Heart left ventricle (tissue), 16 donors: ENCODE measurements at places on chromosomes 2 and 18.

DNA sequence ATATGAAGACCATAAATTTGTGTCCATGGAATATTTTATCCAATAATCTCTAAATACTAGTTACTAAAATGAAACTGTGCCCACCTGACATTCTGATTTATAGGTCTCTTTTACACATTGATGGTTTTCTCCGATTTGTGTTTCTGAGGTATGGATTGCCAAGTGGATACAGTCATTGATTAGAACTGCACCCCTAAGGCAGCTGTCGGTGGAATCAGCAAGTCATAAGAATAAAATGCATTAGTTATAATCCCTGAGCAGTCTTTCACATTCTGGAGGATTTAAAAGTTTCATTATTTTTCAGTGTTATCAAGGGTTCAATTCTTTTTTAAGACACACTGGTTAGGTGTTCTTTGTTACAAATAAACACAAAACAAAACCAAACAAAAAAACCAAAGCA is 6.0 kb downstream of the CAVIN2 start:
- H3K4me1 ChIP-seq: peaks cover 58% of the 10 kb centered on the region
- no peak for DNase-seq
- H3K4me3 ChIP-seq: peak overlapping the region; percentile 61
- H3K36me3 ChIP-seq: peaks cover 17% of the 10 kb centered on the region
- H3K27me3 ChIP-seq: no peaks in the 10 kb centered on the region
- H3K27ac ChIP-seq: peak overlapping the region; percentile 77

DNA sequence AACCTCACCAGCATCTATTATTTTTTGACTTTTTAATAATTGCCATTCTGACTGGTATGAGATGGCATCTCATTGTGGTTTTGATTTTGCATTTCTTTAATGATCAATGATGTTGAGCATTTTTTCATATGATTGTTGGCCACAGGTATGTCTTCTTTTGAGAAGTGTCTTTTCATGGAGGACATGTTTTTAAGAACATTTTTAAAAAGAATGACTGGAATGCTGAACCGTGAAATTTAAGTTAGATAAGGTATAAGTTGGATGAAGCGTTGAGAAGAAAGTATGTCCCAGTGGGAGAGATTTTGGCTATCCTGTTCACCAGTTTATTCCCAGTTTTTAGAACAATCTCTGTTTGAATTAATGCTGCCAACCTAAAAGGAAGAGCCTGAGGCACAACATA is 365.9 kb downstream of the CELF4 start:
- no peak overlapping the region for H3K4me3 ChIP-seq
- no peaks in the 10 kb centered on the region for H3K27me3 ChIP-seq
- H3K36me3 ChIP-seq: no peaks in the 10 kb centered on the region

GRCh38 chr2:234306426-234307173 is 190.3 kb downstream of the ARL4C start:
- no peaks in the 10 kb centered on the region for H3K4me1 ChIP-seq
- DNase-seq: no peak
- no peak overlapping the region for H3K4me3 ChIP-seq
- H3K27me3 ChIP-seq: no peaks in the 10 kb centered on the region

- no peaks in the 10 kb centered on the region for H3K4me1 ChIP-seq
- H3K4me3 ChIP-seq: no peak overlapping the region
- H3K27me3 ChIP-seq: no peaks in the 10 kb centered on the region
Observed at GRCh38 chr2:191521608-191522208, 156.2 kb upstream of the NABP1 start.

DNA sequence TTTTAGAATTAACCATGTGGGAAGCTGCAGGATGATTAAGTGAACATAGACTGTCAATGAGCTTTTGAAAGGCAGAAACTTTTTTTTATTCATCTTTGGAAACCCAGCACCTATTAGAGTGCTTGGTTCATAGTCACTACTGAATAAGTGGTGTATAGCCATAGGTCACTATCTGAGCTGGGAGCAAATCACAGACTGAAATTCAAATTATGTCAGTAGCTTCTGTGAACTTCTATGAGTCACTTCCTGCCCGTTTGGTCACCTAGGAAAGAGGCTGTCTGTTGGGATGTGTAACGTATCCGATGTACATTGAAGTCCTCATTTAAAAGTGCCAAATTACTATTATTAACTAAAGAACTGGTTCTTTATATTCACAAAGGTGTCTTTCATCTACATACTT is 20.5 kb upstream of the SLC40A1 start:
- H3K27ac ChIP-seq: no peak overlapping the region
- H3K27me3 ChIP-seq: no peaks in the 10 kb centered on the region
- no peak for DNase-seq
- H3K4me3 ChIP-seq: no peak overlapping the region
- H3K4me1 ChIP-seq: no peaks in the 10 kb centered on the region
- no peaks in the 10 kb centered on the region for H3K36me3 ChIP-seq
